Neural crest cell (in vitro differentiated cells): ENCODE measurements at places on chromosomes 7 and 10.

GRCh38 chr7:120272701-120273475 lies at the start of gene KCND2:
Gene KCND2 (plus strand): TSS chr7:120273175.
- peak; percentile 16 for DNase-seq

DNA sequence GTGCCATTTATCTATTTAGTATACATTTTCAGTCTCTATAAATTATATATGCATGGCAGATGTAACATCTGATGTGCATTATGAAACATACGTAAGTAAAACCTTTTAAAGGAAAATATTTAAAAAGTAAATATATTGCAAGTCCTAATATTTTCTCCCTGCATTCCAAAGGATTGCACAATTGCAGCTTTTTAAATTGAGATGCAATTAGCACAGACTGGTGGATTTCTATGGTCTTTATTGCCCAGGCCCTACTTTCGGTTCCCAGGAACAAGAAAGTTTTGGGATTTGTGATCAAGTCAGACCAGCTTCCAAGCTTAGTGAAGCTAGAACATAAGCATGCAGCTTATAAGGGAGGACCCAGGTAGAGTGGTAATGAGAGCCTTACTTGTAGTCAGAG lies 337.8 kb downstream of the NRG3 start:
- no peak for DNase-seq

DNA sequence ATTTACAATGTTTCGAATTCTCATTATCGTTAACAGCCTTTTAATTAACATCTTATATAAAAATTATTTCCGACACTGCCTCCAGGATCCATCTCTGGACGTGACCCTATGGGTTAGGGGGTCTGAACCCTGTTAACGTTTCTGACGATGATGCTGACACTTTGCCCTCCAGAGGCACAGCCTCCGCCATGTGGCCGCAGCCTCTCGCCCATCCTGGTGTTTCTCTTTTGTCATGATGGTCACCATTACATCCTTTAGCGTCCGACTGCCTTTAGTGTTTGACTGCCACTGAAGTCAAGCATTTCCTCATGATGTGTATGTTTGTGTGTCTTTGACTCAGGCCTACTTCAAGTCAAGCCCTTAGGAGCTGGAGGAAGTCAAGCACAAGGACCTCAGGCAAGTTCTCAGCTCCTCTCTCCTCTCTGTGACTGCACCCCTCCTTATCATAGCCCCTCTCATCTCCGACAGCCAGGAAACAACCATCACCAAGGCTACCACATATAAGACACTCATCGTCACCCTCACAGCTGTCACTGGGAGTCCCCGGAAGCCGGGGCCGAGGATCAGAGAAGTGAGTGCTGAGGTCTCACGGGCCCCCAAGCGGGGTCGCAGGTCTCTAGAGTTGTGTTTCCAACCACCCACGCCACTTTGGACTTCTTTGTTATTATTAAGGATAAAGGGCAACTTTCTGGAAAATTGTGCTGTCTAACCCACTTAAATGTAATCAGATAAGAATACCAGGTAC lies 96.1 kb upstream of the PPP2R2D start:
- no peak for DNase-seq

DNA sequence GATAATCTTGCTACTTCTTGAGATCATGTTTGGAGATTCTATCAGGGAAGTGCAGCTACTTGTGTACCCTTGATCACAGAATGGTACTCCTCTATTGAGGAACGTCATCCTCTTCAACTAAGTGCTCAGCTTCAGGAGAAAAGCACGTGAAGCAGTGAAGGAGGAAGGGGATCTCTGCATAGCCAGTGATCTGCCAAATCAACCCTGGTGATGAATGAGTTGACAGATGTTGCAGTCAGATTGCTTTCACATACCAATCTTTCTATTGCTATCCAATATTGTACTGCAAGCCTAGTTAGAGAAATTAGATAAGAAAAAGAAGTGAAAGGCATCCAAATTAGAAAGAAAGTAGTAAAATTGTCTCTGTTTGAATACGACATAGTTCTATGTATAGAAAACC lies 309.4 kb downstream of the TWIST1 start:
- DNase-seq, result no peak

GRCh38 chr7:101099969-101100781 lies 14.9 kb downstream of the TRIM56 start:
- DNase-seq, result peak; percentile 36

DNA sequence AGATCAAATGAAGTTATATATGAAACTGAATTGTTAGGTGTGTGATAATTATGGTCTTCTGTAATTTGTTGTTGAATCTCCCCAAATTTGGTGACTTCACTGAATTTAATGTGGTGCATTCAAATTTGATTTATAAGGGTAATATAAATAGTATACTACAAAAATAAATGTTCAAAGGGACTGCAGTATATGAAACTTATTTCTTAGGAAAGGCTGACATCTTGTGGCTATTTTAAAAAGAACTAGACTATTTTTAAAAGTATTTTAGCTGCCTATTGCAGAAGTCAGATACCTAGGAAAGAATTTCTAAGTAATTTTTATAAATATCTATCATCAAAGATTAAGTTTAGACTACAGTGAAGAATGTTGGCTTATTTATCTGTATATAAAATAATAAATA lies 36.6 kb downstream of the ATRNL1 start:
- DNase-seq, result no peak

DNA sequence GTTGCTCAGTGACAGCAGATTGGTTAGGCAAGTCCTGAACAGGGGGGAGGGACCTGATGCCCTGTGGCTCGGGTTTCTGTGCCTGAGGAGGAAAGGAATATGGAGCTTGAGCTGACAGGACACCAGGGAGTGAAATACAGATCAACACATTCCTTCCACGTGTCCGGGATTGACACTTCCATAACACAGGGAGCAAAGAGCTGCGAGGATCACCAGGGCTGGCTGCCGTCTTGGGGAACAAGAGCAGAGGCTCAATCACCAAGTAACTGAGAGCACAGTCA lies 36.7 kb upstream of the EFCAB10 start:
- no peak for DNase-seq

- DNase-seq, result no peak
Measured at GRCh38 chr7:98248156-98248555, 3.9 kb downstream of the TECPR1 start.

DNA sequence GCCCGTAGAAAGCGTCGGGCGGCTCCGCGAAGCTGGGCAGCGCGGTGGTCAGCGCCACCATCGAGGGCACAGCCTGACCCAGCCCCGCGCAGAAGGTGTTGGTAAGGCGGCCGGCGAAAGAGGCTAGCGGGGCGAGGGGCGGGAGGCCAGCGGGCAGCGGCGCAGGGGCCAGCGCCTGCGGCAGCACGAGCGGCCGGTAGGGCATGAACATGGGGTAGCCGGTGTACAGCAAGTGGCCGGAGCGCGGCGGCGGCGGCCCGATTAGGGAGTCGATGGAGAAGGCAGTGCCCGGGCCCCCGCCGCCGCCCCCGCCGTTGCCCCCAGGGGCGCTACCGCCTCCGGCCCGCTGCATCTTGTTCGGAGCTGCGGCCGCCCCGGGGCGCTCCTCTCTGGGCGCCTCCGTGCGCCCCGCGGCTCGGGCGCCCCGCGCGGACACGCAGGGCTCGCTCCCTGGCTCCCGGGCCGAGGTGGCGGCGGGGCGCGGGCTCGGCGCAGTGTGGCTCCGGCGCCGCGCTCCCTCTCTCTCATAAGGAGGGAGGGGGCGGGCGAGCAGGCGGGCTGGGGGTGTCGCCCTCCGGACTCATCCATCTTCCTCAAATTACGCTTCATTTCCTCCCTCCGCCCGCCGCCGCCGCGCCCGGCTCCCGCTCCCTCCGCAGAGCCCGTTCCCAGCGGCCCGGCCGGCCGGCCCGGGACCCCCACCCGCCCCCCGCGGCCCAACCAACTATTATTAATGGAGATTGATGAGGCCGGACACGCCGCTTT lies at the start of gene GBX1:
GBX1 (minus strand) TSS at position 498 of the 765 bp plus-strand sequence; CDS start at position 352, 146 bp downstream.
- peak; percentile 41 for DNase-seq

DNA sequence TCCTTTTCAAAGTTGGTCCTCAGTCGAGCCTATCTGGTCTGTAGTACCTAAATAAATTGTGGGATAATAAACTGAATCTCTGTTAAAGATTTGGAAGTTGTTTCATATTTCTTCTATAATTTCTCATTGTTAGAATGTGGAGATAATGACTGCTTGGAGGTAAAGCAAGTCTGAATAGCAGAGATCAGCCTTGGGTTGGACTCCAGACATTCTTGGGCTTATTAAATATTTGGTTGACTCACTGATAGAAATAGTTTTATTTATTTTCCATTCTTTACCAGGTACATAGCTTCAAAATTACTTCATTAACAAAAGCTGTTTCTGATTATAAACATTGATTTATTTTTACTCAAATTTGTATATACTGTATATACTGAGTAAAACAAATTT lies 34.3 kb downstream of the TPST1 start:
- DNase-seq, result no peak

DNA sequence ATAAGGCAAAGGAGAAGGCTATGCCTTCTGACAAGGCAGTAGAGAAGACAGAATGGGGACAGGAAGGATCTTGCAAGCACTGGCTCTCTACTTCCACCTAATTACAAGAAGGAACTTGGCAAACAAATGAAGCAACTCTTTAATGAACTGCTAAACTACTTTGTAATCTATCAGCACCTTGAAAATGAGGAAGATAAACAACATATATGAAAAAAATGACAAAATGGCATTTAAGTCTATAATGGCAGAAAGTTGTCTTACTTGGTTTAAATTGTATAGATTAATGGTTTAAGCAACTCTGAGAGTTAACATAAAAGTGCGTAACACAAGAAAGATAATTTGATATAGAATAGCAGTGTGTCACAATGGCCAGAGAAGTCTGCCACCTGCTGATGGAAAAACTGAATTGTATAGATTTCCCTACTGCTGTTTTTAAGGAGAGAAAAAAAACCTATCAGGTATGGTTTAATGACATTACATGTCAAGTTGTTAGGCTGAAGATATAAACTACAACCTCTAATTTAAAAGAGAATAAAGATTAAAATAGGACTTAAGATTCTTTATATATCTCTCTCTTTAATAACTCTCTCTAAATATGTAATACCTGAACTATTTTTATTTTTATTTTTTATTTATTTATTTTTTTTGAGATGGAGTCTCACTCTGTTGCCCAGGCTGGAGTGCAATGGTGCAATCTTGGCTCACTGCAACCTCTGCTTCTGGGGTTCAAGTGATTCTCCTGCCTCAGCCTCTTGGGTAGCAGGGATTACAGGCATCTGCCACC lies 11.8 kb downstream of the NT5C3A start:
- no peak for DNase-seq

- no peak for DNase-seq
Measured at GRCh38 chr7:130649004-130649790, 19.4 kb downstream of the COPG2 start.

GRCh38 chr10:37975401-37975991 lies 951 bp downstream of the ZNF25 start:
- no peak for DNase-seq

GRCh38 chr10:75652146-75652740 lies 220.8 kb downstream of the LRMDA start:
- no peak for DNase-seq

- DNase-seq, result peak; percentile 11
Measured at GRCh38 chr10:80204677-80205476, 460 bp downstream of the ANXA11 start.
